Effector CD4-positive, alpha-beta T cell (primary cell): ENCODE measurements at places on chromosomes 3 and 15.

- no peak for DNase-seq
Observed at GRCh38 chr15:35956056-35956455, 410.1 kb upstream of the DPH6 start.

DNA sequence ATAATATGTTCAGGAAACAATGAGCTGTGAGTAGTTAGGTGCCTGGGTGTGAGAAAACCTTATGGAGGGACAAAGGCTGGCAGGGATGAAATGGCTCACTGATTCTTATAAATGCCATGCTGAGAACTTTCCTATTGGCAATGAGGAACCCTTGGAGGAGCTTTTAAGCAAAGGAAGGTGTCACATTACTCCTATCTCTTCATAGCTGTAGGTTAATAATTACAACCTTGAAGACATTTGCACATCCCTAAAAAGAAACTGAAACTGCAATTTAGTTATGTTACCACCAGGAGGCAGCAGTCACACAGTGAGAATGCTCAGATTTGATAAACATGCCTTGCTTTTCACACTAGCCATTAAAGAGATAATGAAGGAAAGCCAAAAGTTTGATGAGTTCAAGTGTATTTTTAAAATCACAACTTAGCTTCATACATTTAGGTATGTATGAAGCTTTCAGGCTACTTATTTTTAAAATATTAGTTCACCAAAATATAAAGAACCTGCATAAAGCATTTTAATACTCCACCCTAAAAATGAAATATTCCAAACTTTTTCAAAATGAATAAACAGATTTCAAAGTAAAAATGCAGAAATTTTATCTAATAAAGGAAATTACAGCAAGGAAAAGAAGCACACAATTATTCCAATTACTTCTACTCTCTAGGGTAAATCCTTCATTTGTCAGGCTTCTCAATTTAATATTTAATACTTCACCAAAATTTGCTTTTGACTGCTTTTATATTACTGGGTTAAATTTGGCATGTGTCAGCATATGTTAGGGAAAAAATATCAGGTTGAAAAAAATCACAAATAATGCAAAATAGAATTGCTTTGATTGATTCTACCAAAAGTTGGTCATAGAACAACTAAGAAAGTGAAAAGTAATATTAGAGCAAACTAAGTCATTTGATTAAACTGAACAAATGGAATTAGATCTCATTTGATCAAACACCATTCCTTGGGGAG lies 136.9 kb upstream of the SLC2A2 start:
- DNase-seq = no peak

GRCh38 chr15:28985691-28986090 lies 99.9 kb downstream of the APBA2 start:
- DNase-seq = no peak

- no peak for DNase-seq
Observed at GRCh38 chr3:128323206-128324081, 143.2 kb downstream of the DNAJB8 start.

GRCh38 chr15:83612226-83612625 lies 41.7 kb upstream of the ADAMTSL3 start:
- no peak for DNase-seq

DNA sequence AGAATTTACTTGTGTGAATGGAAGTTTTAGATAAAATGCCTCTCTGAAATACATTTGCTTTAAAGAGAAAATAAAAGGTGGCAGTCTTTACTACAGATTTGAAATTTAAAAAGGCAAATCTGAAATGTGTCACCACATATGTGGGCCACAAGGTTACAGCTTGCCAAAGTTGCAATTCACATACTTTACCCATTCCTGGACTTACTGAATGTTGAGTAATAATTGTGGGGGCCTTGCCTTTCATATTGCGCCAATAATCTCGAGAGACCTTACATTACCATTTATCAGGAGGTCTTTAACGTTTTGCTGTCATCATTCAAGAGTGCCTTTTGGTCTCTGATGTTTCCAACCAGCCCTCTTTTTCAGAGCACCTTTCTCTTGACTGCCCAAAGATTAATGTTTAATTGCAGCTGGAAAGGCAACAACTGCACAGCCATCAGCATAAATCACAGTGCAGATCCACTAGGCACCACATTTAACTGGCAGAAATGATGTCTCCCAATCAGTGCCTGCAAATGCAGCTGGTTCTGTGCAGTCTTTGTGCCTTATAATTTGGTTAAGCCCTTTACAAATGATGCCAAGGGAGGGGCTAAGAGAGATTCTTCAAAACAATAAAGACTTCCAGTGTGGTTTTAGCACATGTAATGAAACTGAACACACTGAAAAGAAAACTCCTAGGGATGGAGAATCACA lies 206.8 kb downstream of the MAGI1 start:
- DNase-seq = no peak

DNA sequence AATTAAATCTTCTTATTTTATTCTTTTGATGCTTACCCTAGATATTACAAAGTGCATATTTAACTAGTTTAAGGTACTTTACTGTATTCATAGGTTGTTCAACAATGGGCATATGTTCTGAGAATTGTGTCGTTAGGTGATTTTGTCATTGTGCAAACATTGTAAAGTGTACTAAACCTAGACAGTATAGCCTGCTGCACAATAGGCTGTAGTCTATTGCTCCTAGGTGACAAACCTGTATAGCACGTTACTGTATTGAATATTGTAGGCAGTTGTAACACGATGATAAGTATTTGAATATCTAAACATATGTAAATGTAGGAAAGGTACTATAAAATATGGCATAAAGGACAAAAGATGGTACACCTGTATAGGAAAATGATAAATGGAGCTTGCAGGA lies 100.7 kb downstream of the CACNA2D3 start:
- DNase-seq = no peak

- DNase-seq = no peak
Observed at GRCh38 chr3:44427683-44428082, 49.8 kb downstream of the ZNF445 start.

DNA sequence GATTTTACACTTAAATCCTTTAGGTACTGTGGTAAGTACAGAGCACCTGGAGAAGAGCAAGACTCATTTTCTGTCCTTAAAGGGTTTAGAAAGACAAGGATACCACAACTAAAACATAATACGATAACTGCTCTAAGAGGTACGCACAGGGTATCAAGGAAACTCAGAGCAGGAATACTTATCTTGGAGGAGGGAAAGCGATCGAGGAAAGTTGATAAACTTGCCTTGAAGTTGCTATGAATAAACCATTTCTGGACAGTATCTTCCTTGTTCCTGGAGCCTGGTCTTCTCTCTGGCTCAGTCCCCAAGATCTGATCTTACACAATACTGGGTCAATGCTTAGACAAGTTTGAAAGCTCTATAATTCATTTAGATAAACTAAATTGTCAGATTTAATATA lies 17.6 kb upstream of the GATM start:
- no peak for DNase-seq

- no peak for DNase-seq
Observed at GRCh38 chr3:132817646-132818177, 95.5 kb upstream of the NPHP3 start.

DNA sequence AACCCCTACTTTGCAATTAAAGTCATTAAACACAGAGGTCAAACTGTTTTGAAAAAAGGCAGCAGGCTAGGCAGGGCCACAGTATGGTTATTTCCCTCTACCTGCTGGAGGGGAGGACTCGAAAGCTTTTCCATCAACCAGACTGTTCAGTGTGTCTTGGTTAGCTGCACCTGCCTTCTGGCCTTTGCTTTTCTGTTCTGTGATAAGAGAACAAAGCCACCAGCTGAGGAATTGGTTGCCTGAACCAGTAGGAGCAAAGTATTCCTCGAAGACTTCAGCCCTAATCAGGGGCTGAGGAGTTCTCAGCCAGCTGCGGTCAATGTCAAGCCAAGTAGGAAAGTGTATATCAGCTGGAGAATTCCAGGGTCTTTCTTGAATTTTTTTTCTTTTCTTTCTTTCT lies 132.5 kb downstream of the SOX2 start:
- DNase-seq = no peak

DNA sequence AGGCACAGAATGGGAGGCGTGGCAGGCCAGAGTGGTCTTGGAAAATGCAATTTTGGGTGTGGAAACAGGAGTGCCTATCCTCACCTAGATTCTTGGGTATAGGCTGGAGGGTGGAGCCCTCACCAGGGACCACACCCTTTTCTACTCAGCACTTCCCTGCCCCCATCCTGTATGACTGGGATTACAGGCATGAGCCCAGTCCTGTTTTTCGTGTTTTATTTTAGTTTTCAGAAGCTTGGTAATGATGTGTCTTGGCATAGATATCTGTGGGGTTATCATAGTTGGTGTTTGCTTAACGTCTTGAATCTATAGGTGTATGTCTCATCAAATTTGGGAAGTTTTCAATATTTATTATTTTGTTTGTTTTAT lies 248.7 kb upstream of the CBLB start:
- DNase-seq = no peak

GRCh38 chr3:140597792-140598191 lies 80.1 kb upstream of the TRIM42 start:
- DNase-seq = no peak

GRCh38 chr3:42347928-42348327 lies 62.5 kb downstream of the LYZL4 start:
- no peak for DNase-seq

DNA sequence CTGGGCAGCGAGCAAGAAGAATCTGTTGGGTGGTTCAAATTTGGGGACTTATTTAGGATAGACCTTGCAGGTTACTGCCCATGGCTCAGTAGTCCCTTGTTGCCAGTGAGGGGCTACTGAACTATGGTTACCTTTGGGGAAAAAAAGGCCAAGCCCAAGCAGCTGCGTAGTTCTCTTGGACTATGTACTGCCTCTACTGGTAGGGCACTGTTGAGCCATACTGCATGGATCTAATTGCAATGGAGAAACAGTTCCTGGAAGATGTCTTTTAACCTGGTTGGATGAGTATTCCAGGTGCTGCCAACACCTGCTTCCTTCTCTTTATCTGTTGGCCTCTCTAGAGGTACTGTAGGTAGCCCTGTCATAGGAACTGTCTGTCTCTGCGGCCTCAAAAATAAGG lies 671.9 kb upstream of the CBLB start:
- DNase-seq = no peak

- DNase-seq = no peak
Observed at GRCh38 chr3:190064112-190064511, 56.6 kb downstream of the P3H2 start.

- DNase-seq = no peak
Observed at GRCh38 chr3:87674397-87675161, 384.2 kb downstream of the CGGBP1 start.

- DNase-seq = no peak
Observed at GRCh38 chr3:167723025-167723512, 11.6 kb downstream of the PDCD10 start.
